Regular cardiac myocyte (primary cell): ENCODE measurements at places on chromosomes 3 and 15. TPM values are rescaled to one million over a fixed set of nuclear protein-coding genes. Genes with fewer than 3 reads are reported as not detected.

Gene IQCH
- total RNA-seq = 3.1 and 3.4 TPM in 2 replicates

Gene TMEM45A
- total RNA-seq = 74.8 and 166 TPM in 2 replicates

Gene PRICKLE2
- total RNA-seq = 11.9 and 27.3 TPM in 2 replicates

Gene ANKRD34C
- total RNA-seq = not detected in 2 replicates

Gene SSUH2
- not detected in 2 replicates for total RNA-seq

Gene HACD2
- 25.4 and 33.4 TPM in 2 replicates for total RNA-seq

Gene SUCNR1
- 6.5 and 6.7 TPM in 2 replicates for total RNA-seq

Gene CDC25A
- total RNA-seq = 2.5 and 25.7 TPM in 2 replicates

Gene ASB14
- not detected in 2 replicates for total RNA-seq

Gene GPR62
- under 0.01 TPM in 1 of 2 replicates, not detected in the other for total RNA-seq

Gene AGBL1
- not detected in 2 replicates for total RNA-seq

Gene ZBBX
- total RNA-seq = 0.19 TPM in 1 of 2 replicates, not detected in the other

Gene SLC22A14
- 0.28 TPM in 1 of 2 replicates, not detected in the other for total RNA-seq

Gene GOLGA8G
- total RNA-seq = not detected in 2 replicates

Gene CDHR4
- total RNA-seq = not detected in 2 replicates

Gene CLRN1
- total RNA-seq = not detected in 2 replicates

Gene PPM1L
- 1.7 and 2.3 TPM in 2 replicates for total RNA-seq

Gene GP9
- not detected in 2 replicates for total RNA-seq

Gene COL6A6
- under 0.01 TPM in 2 replicates for total RNA-seq

Gene GABRR3
- not detected in 2 replicates for total RNA-seq

Gene KBTBD13
- not detected in 2 replicates for total RNA-seq

Gene CLDN18
- not detected in 2 replicates for total RNA-seq

Gene DUOXA1
- 0.56 TPM in 1 of 2 replicates, not detected in the other for total RNA-seq

Gene ITIH3
- 0.19 and 0.85 TPM in 2 replicates for total RNA-seq

Gene NLGN1
- 5.9 and 6.1 TPM in 2 replicates for total RNA-seq

Gene STAB1
- total RNA-seq = 1.1 and 2.9 TPM in 2 replicates

Gene STXBP5L
- under 0.01 TPM in 1 of 2 replicates, not detected in the other for total RNA-seq

Gene GPR149
- not detected in 2 replicates for total RNA-seq

Gene OXTR
- total RNA-seq = 15.0 and 29.9 TPM in 2 replicates

Gene NTRK3
- 0.19 and 3.1 TPM in 2 replicates for total RNA-seq

Gene ZNF80
- total RNA-seq = not detected in 2 replicates

Gene FETUB
- total RNA-seq = not detected in 2 replicates

Gene CELSR3
- 0.38 and 0.85 TPM in 2 replicates for total RNA-seq

Gene MYRIP
- under 0.01 and 1.2 TPM in 2 replicates for total RNA-seq

Gene RETNLB
- total RNA-seq = not detected in 2 replicates

Gene ADIPOQ
- not detected in 2 replicates for total RNA-seq

Gene ISG20
- total RNA-seq = 3.7 and 10.7 TPM in 2 replicates

Gene TMCO5A
- total RNA-seq = not detected in 2 replicates
